ENCODE measurements at places on chromosomes 5 and 9. TPM values are rescaled to one million over a fixed set of nuclear protein-coding genes. Genes with fewer than 3 reads are reported as not detected.

DNA sequence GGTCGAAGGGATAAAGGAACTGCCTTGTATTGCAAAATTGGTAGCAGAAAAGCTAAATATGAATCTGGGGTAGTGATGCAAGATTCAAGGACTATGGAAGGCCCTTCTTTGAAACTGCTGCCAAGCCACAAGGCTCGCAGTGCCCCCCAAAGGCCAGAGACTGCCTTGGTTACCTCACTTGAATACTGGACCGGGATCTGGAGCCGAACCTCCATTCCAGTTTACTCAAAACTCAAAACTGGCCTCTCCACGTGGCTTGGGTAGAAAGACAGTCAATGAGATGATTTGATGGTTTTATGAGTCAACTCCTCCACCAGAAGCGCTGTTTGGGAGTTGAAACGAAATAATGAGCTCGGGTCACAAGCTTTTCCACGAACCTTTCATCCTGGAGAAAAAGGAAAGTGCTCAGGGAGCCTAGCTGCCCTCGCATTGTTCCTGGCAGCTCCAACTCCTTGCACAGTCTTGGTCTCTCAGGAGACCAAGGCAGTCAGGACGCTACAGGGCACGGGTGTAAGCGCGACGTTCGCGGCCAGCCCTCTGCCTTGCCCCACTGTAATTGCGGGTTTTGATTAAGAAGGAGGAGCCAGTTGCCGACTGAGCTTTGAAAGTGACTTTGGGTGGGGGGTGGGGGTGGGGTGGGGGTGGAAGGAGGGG, 2.8 kb downstream of the ST8SIA4 start:
- DNase-seq = no peak

The TAS2R1 gene
- total RNA-seq = not detected

DNA sequence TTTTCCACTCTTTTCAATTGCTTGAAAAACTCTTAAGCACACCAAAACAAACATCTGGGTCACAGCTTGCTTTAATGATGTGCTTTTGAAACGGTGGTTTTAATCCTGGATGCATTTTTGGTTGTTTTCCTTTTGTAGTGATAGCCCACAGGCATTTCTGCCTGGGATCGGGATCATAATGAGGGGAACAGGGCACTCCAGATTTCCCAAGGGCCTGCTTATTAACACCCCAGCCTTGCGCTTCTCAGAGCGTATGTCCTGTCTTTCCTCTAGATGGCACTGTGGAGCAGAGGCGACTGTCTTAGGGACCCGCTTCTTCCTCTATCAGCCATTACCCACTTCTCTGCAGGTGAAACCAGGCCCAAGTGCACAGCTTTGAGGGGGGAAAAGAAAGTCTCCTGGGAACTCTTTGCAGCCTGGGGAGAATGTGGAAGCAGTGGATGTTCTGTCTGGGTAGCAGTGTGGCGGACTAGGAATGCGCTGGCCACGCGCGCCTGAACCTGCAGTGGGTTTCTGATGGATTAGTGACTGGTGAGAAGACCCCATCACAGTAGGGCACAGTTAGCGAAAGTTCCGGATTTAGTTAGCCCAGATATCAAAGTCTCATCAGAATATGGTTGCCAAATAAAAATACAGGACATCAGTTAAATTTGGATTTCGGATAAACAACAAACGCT, 190.1 kb downstream of the GNA14 start:
- no peak for DNase-seq

- DNase-seq = no peak
Observed at GRCh38 chr5:31442058-31442745, 89.7 kb downstream of the DROSHA start.

DNA sequence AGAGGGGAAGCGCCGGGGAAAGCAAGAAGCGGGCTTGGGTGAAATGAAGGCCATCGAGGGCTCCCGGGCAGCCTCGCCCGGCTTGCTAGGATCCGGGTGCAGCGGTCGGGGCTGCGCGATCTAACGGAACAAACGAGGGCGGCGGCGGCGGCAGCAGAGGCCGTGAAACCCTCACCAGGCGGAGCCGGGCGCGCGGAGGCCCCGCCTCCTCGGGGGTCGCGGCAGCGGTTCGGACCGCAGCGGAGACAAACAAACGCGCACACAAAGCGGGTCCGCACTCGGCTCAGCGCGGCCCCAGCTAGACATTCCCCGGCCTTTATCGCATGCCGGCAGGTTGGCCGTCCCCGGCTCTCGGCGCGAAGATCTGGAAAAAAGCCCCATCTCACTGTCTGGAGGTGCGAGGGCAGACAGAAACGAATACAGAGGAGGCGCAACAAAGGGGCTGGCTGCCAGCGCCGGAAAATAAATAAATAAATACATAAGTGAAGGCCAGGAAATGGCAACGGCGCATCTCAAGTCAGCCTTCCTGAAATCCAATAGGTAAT, 10.5 kb upstream of the TRIM36 start:
- no peak for DNase-seq

The EPB41L4B gene
- total RNA-seq = 27.8 TPM

DNA sequence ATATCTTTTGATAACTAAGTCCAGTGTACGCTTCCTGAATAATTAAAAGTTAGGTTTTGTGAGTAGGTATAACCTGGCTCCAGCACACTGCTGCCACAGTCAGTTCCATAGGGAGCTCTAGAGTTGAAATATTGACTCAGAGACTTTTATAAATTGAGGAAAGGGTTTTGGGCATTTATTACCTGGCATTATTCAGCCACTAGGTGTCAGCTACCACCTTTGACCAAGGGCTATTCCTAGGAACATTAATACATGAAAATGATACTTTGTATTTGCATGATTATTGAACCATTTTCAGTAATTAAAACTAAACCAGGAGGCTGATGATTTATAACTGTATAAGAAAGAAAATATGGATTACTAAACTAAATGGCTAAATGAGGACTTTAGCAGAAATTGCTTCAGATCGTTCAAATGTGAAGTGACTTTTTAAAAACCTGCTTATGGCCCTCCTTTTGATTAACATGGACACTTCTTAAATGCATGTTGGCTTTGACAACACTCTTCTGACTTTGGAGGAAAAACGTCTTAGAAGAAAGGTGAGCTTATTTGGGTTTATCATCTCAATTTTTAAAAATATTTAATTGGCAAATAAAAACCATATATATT, 83.0 kb downstream of the SMC2 start:
- DNase-seq = no peak

The IL17B gene
- not detected for total RNA-seq

DNA sequence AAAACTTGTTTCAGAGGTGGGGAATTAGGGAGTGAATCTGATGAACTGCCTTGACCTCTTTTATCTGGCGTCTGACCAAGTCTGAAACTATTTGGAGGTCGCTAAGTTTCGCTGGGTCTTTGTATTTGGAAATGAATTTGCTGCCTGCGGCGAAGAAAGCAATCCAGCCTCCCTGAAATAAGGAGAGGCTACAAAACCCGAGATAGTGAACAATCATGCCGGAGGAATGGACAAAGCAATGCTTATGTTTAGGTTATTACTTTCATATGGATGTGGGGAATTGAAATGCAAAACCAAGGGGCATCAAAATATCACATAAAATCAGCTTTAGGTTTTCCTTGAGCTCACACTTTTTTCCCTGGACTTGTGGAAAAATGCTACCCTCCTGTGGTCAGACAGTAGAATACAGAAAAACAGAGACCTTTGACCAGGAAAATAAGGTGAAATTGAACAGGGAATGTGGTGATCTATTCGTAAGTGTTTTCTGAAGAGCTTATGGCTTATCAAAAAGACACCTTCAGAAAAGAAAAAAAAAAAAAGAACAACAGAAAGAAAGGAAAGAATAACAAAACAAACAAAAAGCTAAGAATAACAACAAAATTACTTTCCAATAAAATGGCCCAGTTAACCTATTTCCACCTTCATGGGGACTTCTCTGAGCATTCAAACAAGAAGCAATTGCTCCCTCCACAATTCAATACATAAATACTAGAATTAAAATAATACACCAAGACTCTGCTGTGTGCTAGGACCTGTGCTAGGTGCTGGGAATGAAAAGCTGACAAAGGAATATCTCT, 68.6 kb upstream of the DPYSL3 start:
- peak; percentile 10 for DNase-seq

DNA sequence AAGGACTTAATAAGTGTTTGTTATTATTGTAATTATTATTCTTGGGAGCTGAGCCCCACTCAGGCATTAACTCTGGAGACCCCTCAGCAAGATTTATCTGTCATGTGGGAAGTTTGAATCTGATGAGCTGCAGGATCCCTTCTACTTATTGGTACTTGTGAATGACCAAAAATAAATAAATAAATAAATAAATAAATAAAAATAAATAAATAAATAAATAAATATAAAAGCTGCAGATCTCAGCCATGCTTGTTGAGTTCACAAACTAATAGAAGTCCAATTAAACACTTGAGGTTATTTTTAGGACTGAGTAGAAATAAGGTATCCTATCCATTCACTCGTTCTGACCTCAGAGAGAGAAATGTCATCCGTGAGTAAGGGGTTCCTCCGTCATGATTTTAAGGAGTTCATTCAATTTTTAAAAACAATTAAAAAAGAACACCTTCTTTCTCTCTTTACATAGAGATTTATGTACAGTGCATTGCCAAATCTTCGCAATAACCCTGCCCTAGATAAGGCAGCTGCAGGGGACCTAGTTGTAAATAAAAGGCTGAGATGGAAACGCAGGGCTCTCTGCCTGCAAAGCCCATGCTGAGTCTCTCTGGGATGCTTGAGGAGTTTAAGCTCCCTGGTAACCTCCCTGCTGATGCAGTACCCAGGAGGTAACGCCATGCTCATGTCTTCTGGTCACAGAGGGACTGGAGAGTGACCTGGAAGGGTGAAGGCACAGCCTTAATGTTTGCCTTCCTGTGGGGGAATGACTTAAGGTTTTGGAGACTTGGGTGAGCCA, 1.2 kb downstream of the EFCAB9 start:
- no peak for DNase-seq

DNA sequence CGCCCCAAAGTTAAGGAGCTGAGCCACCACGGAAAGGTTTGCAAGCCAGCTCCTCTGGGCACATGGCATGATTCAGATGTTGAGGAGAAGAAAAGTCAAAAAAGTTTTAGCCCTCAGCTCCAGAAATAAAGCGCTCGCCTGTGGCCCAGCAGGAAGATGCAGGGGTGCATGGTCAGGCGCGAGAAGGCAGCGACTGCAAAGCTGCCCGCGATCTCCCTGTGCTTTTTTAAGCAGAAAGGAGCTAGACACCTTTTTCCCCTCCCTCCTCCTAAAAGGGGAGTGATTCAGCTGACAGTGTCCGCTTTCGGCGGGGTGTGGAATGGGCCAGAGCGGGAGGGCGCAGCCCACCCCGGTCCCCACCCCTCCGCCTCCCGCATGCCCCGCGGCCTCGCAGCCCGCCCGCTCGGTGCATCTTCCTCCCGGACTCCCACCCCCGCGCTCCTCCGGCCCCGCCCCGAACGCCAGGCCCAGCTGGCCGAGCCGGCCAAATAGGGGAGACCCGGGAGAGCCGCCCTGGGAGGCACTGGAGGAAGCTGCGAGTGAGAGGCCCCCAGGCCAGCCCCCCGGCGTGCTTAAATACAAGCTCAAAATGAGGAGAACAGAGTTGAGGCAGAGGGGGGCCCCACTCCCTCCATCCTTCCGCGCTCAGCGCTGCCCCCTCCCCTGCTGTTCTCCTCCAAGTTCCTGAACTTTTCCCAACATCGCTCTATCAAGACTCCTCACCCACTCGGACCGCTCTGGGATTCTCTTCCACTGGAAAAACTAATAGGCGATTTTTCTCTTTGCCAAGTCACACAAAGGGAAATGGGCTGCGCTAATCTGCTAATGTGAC, at the start of gene ADAMTS12:
Gene ADAMTS12 (minus strand): TSS at position 203 of the 832 bp plus-strand sequence. CDS start 134 bp downstream, at position 69.
- DNase-seq = no peak

DNA sequence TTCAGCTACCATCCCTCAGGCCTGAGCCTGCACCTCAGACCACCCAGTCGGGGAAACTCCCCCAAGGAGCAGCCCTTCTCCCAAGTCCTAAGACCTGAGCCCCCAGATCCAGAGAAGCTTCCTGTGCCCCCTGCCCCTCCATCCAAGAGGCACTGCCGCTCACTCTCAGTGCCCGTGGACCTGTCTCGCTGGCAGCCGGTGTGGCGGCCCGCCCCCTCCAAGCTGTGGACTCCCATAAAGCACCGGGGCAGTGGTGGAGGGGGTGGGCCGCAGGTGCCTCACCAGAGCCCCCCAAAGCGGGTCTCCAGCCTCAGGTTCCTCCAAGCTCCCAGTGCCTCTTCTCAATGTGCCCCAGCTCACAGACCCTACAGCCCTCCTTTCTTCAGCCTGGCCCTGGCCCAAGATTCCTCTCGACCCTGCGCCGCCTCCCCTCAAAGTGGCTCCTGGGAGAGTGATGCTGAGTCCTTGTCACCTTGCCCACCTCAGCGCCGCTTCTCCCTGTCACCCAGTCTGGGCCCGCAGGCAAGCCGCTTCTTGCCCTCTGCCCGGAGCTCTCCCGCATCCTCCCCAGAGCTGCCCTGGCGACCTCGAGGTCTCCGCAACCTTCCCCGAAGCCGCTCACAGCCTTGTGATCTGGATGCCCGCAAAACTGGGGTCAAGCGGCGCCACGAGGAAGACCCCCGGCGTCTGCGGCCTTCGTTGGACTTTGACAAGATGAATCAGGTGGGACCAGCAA, 7.0 kb downstream of the FAM53C start:
- DNase-seq = no peak

The COX7C gene
- 536 TPM for total RNA-seq

DNA sequence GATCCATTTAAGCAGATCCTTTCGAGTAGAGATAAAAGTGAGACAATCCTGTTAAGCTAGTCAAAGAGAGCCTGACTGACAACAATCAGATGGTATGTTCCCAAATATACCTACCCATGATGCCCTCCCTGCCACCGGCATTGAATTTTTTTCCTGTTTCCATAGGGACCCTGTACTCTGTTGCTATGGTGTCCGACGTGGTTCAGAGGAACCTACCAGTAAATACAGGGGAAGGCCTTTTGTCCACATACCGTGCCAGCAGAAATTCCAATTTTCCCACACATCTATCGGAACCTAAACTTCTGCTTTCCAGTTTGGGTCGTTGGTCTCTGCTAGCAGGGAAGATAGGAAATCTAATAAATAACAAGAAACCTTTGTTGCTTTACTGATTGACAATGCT, 64.7 kb downstream of the MEGF10 start:
- DNase-seq = no peak

DNA sequence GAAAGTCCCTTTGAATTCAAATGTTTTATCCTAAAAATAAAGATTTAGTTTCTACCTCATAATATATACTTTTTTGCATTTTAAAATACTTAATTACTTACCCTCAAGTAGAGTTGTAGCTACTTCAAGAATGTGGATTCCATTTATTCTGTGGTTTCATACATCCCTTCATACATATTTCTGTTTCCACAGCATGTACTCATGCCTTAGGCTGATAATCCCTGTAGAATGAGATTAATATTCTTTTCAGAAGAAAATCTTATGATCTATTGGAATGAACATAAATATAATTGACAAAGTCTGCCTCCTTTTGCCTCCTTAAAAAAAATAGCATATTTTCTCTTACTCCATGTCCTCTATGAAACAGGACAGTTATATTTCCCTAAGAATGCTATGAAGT, 465.7 kb downstream of the DTWD2 start:
- no peak for DNase-seq
